ENCODE measurements at places on chromosomes 1 and 21. TPM values are rescaled to one million over a fixed set of nuclear protein-coding genes. Genes with fewer than 3 reads are reported as not detected.
A peak's percentile ranks its signal among the peaks of the same experiment; 100 is the strongest.

The FNDC10 gene
- total RNA-seq: 15.6 TPM

The ARHGAP29 gene
- 31.4 TPM for total RNA-seq

The OR14K1 gene
- total RNA-seq: not detected

The TACSTD2 gene
- total RNA-seq: 25.6 TPM

The MCOLN3 gene
- total RNA-seq: 2.5 TPM

The SERPINC1 gene
- total RNA-seq: 0.98 TPM

The BNIPL gene
- 2.3 TPM for total RNA-seq

The IL20 gene
- total RNA-seq: not detected

The ASTN1 gene
- not detected for total RNA-seq

The CLCNKA gene
- not detected for total RNA-seq

The RNF207 gene
- 26.1 TPM for total RNA-seq

The PADI1 gene
- total RNA-seq: not detected

The IGSF3 gene
- total RNA-seq: 24.0 TPM

- DNase-seq: no peak
Observed at GRCh38 chr1:52852854-52853253, 10.3 kb downstream of the ZYG11A start.

- DNase-seq: peak; percentile 76
Observed at GRCh38 chr1:2546515-2547209, 9.5 kb upstream of the TNFRSF14 start.

DNA sequence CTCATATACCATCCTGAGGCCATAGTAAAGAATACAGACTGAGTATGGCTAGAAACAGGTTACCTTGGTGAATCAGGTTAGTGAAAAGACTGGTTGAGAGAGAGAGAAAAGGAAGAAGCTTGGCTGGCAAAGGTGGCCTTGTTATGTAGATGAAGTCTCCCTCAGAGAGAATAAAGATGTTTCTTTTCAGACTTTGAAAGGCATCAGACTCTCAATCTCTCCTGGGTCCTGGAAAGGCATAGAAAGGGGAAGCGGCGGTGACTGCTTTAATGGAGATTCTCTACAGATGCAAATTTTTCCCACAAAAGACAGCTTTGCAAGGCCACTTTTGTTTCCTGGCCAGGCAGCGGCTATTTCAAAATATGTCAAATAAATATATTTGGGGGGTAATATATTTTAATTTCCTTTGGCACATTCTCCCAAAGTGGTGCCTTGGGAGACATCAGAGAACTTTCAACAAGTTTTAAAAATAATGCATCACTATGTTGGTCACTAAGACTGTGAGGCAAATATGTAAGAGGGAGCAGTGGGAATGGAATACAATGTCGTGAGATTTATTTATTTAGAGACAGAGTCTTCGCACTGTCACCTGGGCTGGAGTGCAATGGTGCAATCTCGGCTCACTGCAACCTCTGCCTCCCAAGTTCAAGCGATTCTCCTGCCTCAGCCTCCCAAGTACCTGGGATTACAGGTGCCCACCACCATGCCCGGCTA lies 46.1 kb downstream of the NPHS2 start:
- DNase-seq: no peak

DNA sequence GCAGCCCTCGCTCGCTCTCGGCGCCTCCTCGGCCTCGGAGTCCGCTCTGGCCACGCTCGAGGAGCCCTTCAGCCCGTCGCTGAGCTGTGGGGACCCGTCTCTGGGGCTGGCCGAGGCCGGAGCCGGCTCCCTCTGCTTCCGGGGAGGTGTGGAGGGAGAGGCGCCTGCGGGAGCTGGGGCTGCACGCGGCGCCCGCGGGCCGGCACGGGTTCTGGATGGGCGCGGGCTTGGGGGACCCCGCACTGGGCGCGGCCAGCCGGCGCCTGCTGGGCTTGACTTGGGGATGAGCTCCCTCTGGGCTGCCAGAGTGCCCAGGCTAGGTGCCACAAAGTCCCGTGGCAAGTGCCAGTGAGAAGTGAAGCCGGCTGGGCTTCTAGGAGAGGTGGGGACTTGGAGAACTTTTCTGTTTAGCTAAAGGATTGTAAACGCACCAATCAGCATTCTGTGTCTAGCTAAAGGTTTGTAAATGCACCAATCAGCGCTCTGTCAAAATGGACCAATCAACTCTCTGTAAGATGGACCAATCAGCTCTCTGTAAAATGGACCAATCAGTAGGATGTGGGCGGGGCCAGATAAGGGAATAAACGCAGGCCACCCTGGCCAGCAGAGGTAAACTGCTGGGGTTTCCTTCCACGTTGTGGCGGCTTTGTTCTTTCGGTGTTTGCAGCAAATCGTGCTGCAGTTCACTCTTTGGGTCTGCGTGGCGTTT lies 20.2 kb downstream of the EXOC8 start:
- DNase-seq: no peak

- no peak for DNase-seq
Observed at GRCh38 chr1:6519935-6520671, 28.6 kb upstream of the PLEKHG5 start.

- DNase-seq: peak; percentile 85
Observed at GRCh38 chr1:77978293-77978968, 441 bp downstream of the FUBP1 start.

DNA sequence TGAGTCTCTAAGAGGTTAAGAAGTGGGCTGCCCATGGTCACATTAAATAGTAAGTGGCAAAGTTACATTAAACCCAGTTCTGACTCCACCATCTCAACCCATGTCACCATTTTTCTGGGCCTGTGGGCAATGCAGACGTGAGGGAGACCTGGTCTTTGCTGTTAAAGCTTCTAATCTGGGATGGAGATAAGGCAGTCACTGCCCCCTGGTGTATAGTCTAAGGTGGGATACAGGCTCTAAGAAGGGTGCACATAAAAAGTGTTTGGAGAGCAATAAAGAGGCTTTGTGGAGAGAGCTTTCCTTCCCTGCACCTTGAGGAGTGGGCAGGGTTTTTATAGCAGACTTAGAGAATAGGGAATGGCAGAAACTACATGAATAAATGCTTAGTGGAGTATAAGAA lies 141.3 kb downstream of the ROR1 start:
- no peak for DNase-seq

GRCh38 chr1:1894354-1895059 lies 3.6 kb upstream of the GNB1 start:
- peak; percentile 85 for DNase-seq

DNA sequence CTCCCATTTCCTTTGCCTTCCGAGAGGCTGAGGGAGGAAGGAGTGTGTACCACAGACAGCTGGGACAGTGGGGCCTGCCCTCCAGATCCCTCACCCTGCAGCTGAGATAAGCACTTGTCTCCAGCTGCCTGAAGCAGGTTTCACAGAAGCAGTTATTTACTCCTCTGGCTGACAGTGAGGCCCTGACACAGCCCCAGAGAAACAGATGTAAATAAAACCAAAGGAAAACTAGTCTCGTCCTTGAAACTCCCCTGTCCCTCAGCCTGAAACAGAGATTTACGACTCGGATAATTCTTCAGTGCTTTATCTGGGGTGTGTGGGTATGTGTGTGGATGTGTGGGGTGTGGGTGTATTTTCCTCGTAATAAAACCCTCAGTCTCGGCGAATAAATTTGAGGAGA lies 181.1 kb downstream of the IGSF21 start:
- no peak for DNase-seq

DNA sequence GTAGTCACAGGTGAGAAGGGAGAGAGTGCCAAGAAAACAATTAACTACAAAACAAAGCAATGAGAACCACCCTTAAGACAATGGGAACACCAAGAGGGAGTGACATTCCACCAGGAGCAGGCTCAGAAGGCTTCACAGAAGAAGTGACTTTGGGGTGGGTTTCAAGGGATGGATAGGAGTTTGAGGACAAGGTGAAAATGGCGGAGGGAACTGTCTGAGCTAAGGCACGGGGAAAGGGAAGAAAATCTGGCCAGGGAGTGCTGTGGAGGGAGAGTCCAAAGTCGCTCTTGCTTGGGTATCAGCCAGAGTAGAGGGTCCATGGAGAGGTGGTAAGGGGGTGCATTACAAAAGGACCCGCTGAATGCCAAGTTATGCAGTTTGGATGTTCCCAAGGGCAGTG lies 87.3 kb downstream of the CAMK2N1 start:
- DNase-seq: no peak

DNA sequence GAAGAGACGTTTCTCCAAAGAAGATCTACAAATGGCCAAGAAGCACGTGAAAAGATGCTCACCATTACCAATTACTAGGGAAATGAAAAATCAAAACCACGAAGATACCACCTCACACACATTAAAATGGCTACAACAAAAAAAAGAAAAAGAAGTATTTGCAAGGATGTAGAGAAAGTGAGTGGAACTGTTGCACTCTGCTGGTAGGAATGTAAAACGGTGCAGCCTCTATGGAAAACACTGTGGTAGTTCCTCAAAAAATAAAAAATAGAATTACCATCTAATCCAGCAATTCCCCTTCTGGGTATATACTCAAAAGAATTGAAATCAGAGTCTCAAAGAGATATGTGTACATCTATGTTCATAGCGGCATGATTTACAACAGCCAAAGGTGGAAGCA lies 115.4 kb upstream of the EDN2 start:
- peak; percentile 9 for DNase-seq

- DNase-seq: no peak
Observed at GRCh38 chr1:244963231-244963826, 99.0 kb upstream of the HNRNPU start.

GRCh38 chr1:100360790-100361510 lies 8.6 kb downstream of the CDC14A start:
- no peak for DNase-seq

DNA sequence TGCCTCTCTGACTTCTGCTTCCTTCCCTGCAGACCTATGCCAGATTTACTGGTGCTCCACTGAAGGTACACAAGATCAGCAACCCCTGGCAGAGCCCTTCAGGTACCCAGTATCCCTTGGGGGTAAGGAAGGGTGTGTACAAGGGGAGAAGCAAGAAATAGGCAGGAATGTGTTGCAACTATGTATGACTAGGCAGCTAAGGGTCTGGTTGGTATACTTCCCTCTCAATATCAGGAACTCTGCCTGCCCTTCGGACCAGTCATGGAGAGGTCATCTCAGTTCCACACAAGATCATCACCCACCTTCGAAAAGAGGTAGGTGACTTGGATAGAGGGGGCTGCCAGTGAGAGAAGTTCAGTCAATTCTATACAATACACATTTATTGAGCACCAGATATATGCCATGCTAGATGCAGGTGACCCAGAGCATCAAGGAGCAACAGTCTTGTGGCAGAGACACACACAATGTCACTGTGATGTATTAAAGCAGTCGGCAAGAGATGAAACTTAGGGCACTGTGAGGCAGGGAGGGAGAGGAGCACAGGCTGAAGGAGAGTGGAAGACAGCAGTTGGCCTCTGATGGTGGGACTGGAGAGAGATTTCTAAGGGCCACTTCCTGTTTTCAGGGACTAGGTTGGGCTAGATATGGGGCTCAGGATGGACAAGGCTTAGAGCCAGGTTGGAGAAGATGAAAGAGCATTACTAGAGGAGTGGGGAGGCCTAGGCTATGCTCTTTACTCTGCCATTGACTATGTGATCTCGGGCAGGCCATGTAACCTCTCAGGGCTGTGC lies 2.0 kb downstream of the MTX1 start:
- no peak for DNase-seq

DNA sequence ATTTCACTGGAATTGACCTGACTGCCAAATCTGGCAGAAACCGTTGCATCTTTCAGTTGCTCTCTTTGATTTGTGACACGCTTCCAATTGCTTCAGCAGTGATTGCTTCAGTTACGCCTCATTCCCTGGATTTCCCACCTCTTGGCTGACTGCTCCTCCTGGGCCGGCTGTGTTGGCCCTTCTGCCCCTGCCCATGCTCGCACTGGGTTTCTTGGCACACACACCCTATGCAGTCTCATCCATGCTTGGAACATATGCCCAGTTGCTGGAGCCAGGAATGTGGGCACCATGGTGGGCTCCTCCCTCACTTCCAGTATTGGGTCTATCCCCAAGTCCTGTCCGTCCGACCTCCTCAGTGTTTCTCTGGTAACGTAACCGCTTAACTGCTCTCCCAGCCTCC lies 2.2 kb upstream of the ZBTB21 start:
- no peak for DNase-seq

- DNase-seq: peak; percentile 39
Observed at GRCh38 chr1:183734543-183735036, 70.3 kb upstream of the RGL1 start.

GRCh38 chr1:172969611-172970010 lies 81.1 kb downstream of the TNFSF18 start:
- DNase-seq: no peak

DNA sequence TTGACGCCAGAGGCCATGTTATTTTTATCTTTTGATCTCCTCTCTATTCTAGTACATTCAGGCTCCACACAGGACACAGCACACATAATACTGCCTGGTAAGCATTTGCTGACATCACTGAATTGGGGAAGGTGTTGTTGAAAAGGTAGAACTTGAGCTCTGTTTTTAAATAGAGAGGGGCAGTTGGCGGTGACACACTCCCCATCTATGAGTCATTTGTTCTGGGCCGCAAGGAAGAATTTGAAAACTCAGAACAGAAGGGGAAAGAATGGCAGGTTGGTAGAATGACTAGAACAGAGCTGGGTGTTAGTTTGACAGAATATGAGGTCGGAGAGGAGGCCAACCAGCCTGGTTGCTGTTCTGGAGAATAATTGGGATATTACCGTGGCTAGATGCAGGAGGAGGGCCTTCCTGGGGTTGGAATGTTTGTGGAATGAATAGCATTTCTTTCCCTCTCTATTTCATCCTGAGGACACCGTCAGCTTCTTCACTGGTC lies 52.1 kb upstream of the ERRFI1 start:
- no peak for DNase-seq

- DNase-seq: no peak
Observed at GRCh38 chr1:20255666-20256065, 35.0 kb upstream of the VWA5B1 start.

- no peak for DNase-seq
Observed at GRCh38 chr1:59308839-59309238, 11.9 kb downstream of the FGGY start.

DNA sequence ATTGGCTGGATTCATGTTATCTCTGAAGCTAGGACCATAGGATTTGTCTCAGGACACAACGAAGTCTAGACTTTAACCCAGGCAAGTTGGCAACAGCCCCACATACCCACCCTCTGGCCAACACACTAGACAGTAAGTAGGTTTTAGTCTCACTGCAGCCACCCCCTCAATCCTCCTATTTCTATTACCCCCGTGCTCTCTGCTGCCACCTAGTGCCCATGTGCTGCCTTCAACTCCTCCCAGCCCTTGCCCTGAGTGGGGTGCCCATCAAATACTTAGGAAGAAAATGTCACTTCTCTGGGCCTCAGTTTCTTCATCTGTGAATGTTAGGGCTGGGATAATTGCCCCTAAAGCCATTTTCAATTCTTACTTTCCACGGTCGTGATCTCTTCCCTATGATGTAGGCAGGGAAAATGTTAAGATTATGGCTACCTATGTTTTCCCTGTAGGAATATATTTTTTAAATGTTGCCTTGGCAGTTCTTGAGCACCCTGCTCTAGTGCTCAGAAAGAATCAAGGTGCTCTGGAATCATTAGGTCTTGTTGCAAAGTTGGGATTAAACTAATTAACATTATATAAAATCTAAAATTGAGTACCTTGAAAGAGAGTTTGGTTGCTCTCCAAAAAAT lies 213.0 kb downstream of the LMX1A start:
- no peak for DNase-seq

GRCh38 chr1:179788259-179788658 lies 45.2 kb downstream of the FAM163A start:
- DNase-seq: no peak

GRCh38 chr1:115676498-115677181 lies 34.9 kb downstream of the VANGL1 start:
- DNase-seq: no peak

- no peak for DNase-seq
Observed at GRCh38 chr21:28916150-28916893, 76.4 kb downstream of the LTN1 start.

Measured in Caco-2 (cell line).